ENCODE measurements at places on chromosomes 4 and X.
A peak's percentile ranks its signal among the peaks of the same experiment; 100 is the strongest.

- no peak for DNase-seq
These were observed 243.8 kb downstream of the PPP3CA start for GRCh38 chr4:101103381-101104142.

DNA sequence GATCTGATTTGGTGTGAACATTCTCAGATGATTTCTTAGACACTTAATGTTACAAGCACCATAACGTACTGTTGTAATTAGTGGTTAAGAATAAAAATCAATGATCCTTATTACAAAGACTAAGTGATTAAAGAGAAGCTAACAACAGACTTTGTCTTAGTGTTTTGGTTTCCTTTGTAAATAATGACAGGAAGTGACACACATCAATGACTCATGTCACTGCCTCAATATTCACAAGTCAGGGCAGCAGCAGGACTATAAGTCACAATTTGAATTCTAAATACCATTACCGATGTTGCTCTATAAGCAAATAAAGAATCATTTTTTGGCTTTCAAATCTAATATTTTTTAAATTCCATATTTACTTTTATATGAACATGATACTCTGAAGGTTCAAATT is 115.8 kb upstream of the FAT4 start:
- DNase-seq = no peak

DNA sequence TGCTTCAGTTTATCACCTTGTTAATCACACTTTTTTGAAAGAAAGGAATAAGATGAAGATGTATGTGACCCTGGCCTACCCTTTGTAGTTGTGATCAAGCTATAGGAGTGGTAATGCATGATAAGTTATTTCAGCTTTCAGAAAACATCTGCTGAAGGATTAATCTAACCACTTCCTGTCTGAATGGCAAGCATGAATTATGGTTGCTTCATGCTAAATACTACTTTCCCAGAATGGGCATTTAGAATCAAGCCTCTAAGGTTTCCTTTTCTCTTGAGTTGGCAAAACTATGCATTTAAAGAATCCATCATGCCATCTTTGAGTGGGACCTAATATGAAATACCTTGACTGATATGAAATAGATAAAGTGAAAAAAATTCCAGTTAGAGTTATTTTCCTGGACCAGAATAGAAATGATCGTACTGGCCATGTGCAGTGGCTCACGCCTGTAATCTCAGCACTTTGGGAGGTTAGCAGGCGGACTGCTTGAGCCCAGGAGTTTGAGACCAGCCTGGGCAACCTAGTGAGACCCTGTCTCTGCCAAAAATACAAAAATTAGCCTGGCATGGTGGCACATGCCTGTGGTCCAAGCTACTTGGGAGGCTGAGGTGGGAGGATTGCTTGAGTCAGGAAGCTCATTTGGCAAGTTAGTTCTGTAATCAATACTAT is 59.1 kb downstream of the ANXA3 start:
- DNase-seq = no peak

DNA sequence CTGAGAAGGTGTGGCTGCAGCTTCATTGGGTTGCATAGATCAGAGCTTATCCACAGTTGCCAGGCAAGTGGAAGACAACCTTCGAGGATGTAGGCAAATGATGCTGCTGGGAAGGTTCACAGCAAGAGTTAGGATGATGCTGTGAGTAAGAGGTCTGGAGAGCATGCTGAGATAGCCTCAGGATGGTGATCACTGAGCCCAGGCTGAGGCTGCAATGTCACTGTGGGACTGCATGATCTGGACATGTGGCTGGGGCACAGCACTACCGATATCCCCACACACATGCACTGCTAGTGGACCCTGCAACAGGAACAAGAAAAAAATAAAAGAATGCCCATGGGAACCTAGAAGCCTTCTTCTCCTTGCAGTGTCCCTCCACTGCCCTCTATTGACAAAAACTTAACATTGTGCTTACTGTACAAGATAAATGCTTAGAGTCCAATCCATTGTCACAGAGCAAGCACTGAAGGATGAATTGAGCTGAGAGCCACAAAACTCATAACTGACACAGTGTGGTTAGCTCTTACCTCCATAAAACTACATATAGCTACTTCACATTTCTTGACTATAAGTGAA is 105.6 kb downstream of the CNKSR2 start:
- peak; percentile 20 for DNase-seq

- DNase-seq = no peak
These were observed 12.7 kb downstream of the ADAM29 start for GRCh38 chr4:174930895-174931294.

- no peak for DNase-seq
These were observed 21.4 kb downstream of the EXOC1 start for GRCh38 chr4:55874831-55875230.

DNA sequence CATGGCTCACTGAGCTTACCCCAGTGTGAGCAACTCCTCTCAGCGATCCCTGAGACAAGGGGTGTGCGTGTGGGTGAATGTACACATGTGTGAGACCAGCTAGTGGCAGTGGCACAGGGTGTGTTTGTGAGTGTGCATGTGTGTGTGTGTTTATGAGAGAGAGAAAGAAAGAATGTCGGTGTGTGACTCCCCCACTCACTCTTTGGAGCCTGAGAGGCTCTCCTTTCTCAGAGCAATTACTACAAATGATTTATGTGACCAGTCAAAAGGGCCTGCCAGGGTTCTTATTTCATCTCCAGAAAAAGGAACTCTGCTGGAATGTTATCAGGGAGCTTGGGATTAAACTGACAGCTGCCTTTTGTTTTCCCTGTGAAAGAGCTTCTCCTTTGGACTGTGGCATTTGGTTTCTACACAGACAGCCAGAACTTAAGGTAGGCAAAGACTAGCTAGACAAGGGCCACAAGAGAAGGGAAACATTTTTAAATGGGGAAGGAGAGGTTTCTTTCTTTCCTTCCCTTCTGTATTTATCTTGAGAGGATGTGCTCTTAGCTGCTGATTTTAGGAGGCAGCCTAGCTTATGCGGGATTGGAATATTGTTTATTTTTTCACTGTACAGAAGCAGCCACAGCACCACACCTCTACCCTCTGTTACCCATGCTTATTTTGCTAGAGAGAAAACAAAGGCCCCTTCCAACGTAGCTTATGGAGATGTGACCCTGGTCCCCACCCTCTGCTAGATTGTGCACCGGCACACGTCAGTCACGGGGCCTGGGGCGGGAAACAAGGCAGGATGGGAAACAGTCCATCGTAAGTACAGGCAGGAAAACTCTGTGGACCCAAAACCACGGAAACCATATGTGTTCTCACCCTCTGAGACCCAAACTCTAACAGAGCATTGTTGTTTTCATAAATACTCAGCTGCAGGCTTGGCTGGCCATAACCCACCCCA is 143.5 kb downstream of the MGST2 start:
- no peak for DNase-seq

- peak; percentile 32 for DNase-seq
These were observed 559 bp downstream of the SLC9A7 start for GRCh38 chrX:46758163-46758955.

- no peak for DNase-seq
These were observed 331.5 kb downstream of the PRDM5 start for GRCh38 chr4:120591038-120591437.

DNA sequence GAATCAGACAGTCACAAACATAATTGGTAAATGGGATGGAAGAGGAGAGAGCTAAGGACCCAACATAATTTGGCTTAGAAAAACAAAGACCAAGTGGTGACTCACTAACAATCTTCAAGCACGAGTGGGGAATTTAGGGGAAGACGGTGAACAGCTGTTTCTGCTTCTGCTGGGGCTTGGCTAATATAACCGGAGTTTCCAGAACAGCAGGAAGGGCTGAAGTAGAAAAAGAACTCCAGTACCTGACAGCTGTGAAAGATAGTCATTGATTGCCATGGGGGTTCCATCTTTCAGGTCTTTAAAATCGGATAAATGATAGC is 290.9 kb upstream of the LDB2 start:
- no peak for DNase-seq

GRCh38 chrX:110944311-110944750 is 148.7 kb upstream of the CHRDL1 start:
- peak; percentile 20 for DNase-seq

DNA sequence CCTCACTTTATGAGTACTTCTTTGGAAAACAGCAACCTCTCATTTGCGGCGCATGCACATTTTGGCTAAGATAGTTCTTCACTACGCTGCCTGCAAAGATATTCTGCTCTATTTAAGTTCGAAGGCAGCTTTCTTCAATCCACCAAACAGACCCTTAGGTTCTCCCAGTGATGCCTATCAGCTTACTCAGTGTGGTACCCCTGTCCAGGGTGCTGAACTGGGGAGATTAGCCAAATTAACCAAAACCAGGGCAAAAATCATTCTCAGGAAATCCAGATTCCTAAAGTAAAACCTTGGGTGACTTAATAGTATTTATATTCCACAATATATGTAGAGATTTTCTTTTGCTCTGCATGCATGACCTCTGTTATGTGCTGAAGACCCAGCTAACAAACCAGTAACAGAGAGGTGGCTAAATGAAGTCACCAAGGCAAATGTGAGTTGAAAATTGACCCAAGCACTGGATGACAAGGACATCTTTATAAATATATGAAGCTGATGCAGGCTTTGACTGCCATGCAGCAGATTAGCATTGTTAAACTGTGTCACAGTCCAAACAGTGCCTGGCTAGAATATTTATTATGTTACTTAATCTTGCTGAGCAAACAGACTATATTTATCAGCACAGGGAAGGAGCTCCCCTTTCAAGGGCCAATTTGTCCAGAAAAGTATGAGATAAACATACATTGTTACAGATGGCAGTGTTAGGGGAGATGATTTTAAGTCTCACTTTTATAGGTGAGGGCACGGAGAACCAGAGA is 418.2 kb downstream of the STIM2 start:
- DNase-seq = no peak

- no peak for DNase-seq
These were observed 576.6 kb upstream of the FRG1 start for GRCh38 chr4:189364032-189364449.

DNA sequence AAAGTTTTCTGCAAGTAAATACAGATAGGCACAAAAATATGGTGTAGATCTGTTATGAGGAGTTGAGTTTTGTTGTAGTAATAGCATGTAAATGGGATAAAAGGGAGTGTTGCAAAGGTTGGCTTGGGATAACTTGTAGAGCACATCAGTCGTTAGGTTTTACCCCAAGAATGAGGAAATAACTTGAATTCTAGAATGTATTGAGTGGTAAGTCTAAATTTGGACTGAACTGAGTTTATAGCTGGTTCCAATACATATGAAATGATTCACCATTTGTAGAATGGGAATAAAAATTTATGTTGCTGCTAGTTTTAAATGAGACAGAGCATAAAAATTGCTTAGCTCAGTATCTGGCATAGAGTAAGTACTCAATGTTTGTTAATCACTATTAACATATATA is 719.2 kb downstream of the FSTL5 start:
- DNase-seq = no peak

DNA sequence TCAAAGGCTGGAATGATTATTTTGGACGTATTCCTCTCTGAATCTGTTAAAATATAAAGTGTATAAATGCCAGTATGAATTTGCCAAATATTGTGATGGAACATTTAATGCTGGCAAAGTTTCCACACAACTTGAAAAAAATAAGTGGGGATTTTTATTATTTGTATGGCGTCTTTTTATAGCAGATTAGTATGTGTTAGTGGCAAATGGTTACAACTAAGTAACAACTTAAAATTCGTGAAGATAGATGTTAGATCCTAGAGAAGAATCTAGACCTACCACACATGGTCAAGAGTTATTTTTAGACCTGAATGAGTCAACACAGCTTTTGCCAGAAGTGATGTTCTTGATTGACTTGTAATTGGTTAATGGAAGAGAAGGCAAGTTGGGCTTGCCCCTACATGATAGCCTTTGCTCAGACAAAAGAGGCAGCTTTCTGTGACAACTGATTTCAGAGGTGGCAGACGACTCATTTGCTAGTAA is 4.8 kb downstream of the CPE start:
- peak; percentile 27 for DNase-seq

DNA sequence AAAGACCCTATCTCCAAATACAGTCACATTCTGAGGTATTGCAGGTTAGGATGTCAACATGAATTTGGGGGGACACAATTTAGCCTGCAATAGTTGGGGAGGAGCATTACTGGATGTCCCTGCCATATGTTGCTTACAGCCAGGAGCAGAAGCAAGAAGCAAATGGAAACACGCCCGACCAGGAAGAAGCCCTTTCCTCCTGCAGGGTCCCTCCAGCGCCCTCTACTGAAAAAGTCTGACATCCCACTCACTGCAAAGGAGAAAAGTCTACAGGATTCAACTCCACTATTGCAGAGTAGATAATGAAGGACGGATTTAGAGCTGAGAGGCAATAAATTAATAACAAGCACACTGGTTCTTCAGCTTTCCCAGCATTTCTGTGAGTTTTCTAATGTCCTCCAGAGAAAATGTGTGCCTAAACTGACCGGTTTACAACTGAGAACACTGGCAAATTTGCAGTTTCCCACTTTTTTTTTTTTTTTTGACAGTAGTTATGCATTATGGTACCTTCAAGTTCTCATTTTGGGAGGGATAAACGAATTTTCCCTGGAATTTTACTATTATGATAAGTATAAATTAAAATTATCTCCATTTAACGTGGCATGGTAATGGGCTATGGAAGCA is 31.7 kb downstream of the COQ2 start:
- DNase-seq = no peak

- no peak for DNase-seq
These were observed at the start of gene GSX2 for GRCh38 chr4:54099748-54100574. Gene GSX2, plus strand, starts transcription at chr4:54100163. Its CDS starts 182 bp downstream, at chr4:54100345.

- no peak for DNase-seq
These were observed 53.6 kb downstream of the SLC7A11 start for GRCh38 chr4:138188406-138189084.

GRCh38 chr4:176762661-176763308 is 29.9 kb downstream of the VEGFC start:
- DNase-seq = no peak

- DNase-seq = no peak
These were observed 636.3 kb upstream of the HTR2C start for GRCh38 chrX:113947548-113947947.

- no peak for DNase-seq
These were observed 795 bp upstream of the BRWD3 start for GRCh38 chrX:80810365-80810978.

GRCh38 chr4:60122820-60123219 is 1077.3 kb upstream of the ADGRL3 start:
- no peak for DNase-seq

DNA sequence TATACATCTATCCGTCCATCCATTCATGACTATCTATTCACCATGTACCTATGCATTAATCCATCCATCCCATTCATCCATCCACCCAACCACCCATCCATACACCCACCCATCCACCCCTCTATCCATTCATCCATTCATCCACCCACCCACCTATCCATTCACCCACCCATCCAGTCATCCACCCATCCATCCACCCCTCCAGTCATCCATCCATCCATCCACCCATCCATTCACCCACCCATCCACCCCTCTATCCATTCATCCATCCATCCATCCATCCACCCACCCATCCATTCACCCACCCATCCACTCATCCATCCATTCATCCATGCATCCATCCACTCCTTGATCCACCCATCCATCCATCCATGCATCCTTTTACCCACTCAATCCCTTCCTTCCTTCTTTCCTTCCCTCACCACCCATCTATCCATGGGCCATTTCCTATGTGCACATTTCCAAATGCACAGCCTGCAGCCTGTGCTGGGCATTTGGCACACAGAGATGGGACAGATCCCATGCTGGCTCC is 100.8 kb upstream of the ADRA2C start:
- no peak for DNase-seq

GRCh38 chrX:148823986-148824385 is 323.6 kb downstream of the AFF2 start:
- DNase-seq = no peak

- no peak for DNase-seq
These were observed 23.9 kb downstream of the EVC start for GRCh38 chr4:5734853-5735252.

All from NCI-H2171 (cell line).